ENCODE measurements at places on chromosomes 11 and 22.

DNA sequence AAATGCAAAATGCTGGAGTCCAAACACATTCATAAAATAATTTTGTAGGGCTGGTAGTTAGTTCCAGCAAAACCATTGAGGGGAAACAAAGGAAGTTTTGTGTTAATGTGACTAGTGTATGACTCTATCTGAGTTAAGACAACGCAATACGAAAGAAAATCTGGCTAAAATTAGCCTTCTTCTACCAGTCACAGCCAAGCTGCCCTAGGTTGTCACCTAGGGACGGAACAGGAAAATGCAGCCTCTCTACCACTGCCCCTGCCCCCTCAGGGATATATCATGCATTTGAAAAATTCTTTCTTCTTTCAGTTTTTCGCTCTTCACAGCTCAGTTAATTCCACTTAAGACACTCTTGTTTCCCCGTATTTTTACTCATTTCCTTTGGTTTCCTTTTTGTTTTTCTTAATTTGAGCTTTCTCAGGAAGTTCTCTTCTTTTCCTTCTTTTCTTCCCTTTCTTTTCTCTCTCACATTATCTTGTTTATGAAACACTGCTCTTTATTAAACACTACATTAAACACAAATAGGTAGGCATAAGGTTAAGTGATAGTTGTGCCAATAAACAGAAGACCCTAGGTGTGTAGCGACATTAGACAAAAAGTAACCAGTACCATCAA, 30.6 kb downstream of the KIRREL3 start:
- no peak for DNase-seq

DNA sequence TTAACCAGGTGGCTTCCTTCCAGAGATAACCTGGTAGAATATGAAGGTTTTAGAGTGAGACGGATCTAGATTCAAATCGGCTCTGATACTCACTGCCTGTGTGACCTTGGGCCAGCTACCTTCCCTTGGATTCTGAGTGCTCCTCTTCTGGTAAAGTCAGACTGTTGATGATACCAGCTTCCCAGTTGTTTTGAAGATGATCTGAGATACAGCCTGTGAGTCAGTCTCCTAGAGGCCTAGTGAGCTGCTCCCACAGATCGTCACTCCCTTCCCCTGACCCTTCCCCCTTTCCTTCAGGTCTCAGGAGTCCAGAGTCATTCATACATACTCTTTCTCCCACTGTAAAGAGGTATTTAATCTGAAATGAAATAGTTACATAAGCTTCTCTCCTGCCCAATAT, 207.8 kb downstream of the GRIK4 start:
- DNase-seq: no peak

GRCh38 chr11:88297421-88297820, 40.1 kb downstream of the CTSC start:
- DNase-seq: no peak

DNA sequence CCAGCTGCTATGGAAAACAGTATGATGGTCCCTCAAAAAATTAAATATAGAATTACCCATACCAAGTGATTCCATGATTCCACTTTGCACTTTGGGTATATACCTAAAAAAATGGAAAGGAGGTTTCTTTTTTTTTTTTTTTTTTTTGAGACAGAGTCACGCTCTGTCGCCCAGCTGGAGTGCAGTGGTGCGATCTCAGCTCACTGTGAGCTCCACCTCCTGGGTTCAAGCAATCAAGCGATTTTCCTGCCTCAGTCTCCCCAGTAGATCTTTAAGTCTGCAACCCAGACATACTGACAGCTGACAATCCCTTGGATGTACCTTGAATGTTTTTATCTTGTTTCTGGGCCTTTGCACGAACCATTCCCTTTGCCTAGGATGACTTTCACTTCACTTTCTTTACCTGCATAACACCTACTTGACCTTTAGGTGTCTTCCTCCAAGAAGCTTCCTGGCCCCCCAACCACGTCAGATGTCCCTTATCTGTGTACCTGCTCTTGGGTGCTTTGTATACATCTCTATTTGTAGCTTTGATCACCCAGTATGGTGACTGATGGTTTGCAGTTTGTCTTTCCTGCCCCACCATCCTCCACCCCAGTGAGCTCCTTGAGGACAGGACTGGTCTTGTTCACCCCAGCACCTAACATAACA, 11.6 kb downstream of the UCP3 start:
- no peak for DNase-seq

DNA sequence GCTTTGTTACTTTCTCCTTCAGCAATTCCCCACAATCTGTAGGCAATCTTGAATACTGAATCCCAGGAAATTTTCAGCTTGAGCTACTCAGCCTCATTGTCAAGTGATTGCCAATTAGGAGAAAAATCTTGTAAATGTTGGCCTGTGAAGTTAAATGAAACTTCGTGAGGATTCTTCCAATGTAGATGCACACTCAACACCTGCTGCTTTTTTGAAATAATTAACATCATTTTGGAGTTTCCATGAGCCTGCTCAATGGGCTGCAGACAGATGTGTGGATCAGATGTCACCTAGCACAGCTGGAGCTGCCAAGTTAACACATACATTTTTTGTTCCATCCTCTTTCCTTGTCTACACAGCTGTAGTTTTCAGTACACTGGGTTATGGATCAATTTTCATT, 645.6 kb upstream of the LUZP2 start:
- DNase-seq: no peak

GRCh38 chr11:104908186-104908531, 9.9 kb upstream of the CASP12 start:
- DNase-seq: no peak

DNA sequence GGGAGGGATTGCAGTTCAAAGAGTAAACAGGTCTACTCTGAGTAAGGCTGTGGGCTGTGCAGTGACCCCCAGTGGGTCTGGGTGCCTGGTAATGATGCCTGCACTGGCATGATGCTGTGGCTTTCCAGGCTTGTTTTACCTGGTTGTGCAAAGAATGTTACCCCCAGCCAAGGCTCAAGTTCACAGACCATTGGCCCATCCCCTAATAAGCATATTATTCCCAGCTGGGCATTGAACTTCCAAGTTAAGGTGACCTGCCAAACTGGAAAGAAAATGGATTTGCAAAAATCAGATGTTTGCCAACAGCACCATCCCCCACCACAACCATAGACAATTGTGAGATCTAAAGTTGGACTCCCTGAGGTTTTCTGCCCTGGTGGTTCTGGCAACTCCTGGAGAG, 7.9 kb upstream of the EHF start:
- DNase-seq: no peak

DNA sequence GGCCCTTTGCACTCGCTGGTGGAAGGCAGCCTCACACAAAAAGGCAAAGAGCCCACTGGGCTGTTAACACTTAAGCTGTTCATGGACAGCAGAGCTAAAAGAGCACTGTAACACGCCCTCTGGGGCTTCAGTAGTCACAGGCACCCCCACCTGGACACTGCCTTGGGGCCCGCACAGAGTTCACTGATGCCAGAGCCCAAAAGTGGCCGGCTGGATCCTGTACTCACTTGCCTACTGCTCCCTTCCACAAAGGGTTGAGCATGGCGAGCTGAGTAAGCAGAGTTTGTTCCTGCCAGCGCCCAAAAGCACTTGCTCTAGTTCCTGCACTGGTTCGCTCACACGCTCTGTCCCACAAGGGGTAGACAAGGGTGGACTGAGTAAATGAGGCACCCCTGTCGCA, 78.8 kb downstream of the RELT start:
- no peak for DNase-seq

DNA sequence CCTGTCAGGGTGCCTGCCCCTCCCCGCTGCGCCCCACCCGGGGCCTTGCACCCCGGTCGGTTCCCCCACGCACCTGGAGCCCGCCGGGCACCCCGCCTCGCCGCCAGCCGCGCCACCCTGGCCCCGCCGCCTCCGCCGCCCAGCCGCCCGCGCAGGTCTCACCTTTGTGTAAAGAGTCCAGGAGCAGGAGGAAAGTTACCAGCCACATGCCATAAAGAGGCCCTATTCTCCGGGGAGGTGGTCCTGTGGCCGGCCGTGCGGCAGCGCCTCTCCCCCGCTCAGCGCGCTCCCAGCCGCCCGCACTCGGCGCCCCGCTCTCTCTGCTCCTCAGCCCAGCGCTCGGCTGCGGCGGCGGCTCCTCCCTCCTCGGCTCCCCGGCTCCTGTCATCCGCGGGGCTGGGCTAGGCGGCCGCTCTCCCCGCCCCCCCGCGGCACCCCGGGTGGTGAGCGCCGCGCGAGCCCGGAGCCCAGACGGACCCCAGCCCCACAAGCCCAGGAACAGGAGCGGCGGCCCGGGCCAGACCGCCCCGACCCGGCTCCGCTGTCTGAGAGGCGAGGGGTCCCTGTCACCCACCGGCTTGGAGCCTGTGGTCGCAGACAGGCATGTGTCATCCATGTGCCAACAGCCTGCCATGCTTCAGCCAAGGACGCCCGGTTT, at the start of gene DSCAML1:
TSS of gene DSCAML1 (minus strand) at position 345 of the 658 bp plus-strand sequence. CDS start at position 208, 137 bp downstream.
- DNase-seq: no peak

GRCh38 chr11:57392066-57392762, 1.8 kb upstream of the PRG2 start:
- DNase-seq: no peak

GRCh38 chr22:40396882-40397281, 26.5 kb downstream of the SGSM3 start:
- DNase-seq: no peak

DNA sequence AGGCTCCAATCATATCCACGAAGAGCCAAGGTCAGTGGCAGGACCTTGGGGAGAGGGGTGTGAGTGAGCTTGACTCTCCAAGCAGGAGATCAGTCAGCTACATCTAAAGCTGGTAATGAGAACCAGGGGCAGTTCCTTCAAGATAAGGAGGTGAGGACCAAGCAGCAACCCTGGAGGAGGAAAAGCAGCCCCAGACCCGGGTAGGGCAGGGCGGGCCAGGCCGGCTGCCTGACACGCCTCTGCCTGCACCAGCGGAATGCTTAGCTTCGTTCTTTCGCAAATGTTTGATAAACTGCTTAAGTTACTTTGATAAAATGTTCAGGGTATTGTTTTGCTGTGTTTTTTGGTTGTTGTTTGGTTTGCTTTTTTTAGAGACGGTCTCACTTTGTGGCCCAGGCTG, 18.7 kb upstream of the FADD start:
- DNase-seq: no peak

GRCh38 chr11:128133501-128133900, 453.9 kb downstream of the ETS1 start:
- no peak for DNase-seq

GRCh38 chr11:44709281-44709562, 17.5 kb upstream of the TSPAN18 start:
- DNase-seq: no peak

DNA sequence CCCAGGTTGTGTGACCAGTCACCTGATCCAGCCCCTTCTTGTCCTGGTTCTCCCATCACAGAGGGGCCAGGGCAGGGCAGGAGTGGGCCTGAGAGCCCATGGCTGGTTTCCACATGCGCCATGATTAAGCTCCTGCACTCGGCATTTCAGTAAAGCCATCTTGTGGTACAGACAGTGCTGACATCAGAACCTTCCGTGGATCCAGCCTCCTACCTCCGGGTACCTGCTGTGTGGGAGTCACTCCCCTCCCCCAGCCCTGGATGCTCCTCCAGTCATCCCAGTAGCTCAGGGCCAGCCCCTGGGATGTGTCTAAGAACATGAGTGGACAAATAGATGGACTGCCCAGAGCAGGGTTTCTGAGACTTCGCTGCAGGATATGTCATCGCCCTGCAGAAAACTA, 22.1 kb upstream of the MGAT3 start:
- no peak for DNase-seq

DNA sequence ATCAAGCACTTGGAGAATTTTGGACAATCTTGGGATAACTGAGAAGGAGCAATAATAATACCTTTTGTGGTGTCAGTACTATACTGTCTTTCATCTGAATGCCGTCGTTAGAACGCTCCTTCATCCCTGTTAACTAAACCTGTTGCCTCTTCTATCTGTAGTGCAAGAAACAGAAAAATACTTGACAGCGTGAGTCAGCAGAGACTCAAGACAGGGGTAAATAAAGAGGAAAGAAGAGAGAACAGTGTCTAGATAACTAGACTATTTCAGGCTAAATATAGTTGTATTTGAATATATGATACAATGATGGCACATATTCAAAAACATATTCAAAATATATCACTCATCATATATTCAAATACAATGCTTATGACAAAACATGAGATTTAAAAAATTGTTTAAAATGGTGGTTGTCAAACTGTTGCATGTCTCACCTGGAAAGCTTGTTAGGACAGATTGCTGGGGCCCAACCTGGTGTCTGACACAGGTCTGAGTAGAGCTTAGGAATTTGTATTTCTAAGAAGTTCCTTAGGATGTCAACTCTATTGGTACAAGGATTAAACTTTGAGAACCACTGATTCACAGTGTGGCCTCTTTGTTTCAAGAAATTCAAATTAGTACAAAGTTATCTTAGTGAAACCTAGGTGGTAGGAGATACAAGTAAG, 17.4 kb downstream of the OOSP4A start:
- DNase-seq: no peak

DNA sequence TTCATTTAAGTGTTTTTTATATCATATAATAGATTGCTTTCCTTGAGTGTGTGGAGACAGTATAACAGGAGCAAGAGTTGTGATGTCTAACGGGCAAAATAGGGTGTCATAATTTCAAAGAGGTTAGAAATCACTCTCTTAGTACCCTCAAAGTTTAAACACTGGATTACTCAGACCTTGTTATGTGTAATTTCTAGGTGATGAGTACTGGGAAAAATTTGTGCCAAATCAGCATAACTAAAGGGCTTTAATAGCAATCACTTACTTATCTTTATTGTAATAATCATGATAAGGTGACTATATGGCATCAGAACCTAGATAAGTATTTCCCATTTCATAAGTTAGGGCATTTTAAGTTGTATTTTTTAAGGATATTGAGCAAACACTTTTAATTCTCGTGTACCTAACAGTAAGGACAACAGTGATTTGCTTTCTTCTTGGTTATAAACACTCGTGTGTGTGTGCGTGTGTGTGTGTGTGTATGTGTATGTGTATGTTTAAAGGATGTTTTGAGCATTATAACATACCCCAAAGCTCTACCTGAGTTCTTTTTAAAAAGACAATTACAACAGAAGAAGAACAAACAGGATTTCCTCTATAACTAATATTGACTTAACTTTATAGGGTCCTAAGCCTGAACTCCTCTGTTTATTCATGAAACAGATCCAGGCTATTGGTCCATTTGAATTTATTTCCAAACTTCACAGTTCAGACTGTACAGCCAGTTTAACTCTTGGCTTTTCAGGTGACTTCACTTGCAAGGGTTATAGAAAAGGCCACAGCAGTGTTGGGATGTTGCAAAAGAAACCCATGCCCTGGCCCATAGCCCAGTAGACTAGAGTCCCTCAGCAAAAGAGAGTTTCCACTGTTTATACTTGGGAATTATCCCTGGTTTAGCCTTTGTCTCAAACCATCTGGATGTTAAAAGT, 23.7 kb upstream of the PDE3B start:
- DNase-seq: no peak

GRCh38 chr22:28589102-28589750, 90.4 kb downstream of the TTC28 start:
- DNase-seq: no peak

- no peak for DNase-seq
Observed at GRCh38 chr11:94211261-94211830, 82.7 kb downstream of the PANX1 start.

DNA sequence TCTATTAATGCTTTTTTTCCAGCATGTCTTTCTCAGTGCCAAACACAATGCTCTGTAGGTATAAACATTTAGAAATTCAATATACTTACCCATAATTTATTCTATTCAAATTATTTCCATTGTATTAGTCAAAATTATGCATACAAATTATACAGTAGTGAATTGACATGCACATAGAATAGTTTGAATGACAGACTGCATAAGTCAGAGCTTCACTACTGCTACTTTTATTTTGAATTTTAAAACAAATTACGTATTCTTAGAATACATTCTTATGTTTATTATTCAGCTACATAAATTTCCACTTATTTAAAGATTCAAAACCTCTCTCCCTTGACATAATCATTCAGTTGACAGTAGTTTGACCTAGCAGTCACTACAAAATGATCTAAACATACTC, 808.0 kb upstream of the CCDC179 start:
- DNase-seq: no peak

Data from T-helper 17 cell (primary cell).